Naive B cell (primary cell): ENCODE measurements at places on chromosomes 4 and X.

DNA sequence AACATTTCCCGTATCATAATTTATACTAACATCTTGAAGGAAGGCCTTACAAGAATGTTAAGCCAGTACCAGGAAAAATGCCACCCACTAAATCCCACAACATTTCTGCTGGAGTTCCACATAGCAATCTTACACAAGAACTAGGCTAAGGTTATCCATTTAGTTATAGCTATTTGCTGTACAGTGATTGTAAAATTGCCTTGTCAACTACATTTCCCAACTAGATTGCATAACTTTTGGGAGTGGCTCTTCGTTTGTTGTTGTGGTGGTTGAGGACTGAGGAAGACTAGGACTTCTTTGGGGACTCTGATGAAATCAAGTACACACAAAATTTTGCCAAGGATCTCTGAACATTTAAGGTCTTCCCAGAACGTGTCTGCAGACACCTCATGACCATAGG, 8.0 kb downstream of the IBSP start:
- no peak for DNase-seq

- DNase-seq, result no peak
These were observed 129.8 kb downstream of the TBC1D19 start for GRCh38 chr4:26713563-26714151.

DNA sequence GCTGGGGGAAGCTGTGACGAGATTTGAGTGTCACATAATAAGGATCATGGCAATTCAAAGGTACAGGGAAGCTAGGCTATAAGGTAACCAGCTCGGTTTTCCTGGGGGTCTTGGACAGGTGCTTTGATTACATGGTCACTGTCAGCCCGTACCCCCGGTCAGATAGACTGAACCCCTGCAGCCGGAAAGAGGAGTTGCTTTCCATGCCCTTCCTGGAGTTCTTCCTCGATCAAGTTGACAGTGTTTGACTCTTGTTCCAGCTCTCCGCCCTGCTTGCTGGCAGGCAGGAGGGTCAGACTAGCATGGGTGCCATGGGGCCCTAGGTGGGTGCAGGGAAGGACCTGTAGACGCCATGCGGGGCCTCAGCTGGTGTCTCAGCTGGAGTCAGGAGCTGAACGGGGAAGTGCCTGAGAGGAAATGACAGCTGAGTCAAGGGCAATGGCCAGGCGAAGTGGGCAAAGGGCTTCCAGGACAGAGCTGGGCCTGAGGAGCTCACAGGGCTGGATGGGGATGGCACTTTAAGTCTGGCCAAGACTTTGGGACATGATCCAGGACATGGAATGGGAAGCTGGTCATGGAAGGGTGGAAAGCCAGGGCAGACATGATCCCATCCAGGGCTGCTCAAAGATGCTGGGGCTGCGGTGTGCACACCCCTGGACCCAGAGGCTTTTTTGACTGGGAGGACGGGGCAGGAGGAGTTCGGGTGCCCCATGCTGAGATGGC, 1.6 kb downstream of the TMEM187 start:
- DNase-seq, result no peak

DNA sequence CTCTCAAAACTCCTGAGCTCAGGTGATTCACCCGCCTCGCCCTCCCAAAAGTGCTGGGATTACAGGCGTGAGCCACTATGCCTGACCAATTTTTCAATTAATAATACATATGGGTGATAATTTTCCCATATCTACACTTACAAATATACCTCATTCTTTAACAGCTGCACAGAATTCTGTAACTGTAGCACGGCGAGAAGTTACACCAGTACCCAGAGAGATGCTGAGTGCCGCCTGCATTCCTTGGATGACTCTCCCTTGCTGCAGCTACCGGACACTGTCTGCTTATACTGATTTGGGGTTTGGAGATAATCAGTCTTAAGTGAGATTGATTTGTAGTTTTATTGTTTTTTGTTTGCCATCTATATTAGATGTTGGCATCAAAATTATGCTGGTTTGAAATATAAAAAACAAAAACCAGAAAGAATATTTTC, 5.8 kb downstream of the TIFA start:
- no peak for DNase-seq

- DNase-seq, result no peak
These were observed 202.5 kb upstream of the MAB21L2 start for GRCh38 chr4:150379454-150379853.

- no peak for DNase-seq
These were observed 591.4 kb upstream of the PCDH10 start for GRCh38 chr4:132557660-132558059.

DNA sequence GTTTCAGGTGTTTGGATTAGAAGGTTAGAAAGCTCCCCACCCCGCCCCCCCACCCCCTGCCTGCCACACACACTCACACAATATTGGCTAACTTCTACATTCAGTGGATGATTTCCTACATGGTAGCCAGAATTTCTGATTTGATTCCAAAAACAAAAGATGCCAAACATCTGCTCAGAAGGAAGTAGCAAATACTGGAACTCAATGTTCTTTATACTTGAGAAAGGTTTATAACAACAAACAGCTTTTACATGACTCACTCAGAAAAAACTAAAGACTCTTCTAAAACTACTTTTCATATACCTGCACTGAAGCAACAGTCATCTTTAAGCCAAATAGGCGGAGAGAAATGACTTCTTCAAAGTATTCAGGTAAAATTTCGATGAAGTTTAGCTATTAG, 750.5 kb upstream of the POU3F4 start:
- DNase-seq, result no peak

GRCh38 chrX:119729408-119730201, 28.8 kb upstream of the SOWAHD start:
- DNase-seq, result peak; percentile 60

- DNase-seq, result no peak
These were observed 10.9 kb upstream of the CLTRN start for GRCh38 chrX:15675490-15675921.

DNA sequence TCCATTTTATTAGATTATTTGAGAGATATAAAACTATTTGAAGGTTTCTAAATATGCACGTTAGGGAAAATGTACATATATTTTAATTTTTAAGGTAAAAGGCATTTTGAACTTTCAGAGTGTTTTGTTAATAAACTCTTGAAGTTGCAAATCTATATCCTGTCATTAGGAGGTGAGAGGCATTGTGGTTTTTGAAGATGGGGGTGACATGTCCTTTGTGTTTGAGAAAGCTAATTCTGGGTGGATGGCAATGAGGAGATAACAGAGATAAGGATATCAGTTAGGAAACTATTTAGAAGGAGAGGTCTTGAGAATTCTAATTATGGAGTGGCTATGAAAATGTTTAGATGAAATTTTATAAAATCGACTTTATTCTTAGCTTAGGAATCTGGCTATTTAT, 6.1 kb downstream of the STIM2 start:
- DNase-seq, result no peak

- DNase-seq, result no peak
These were observed 66.7 kb downstream of the STAG2 start for GRCh38 chrX:124028182-124028581.

- DNase-seq, result no peak
These were observed 88.2 kb downstream of the TASL start for GRCh38 chrX:30489323-30489722.

DNA sequence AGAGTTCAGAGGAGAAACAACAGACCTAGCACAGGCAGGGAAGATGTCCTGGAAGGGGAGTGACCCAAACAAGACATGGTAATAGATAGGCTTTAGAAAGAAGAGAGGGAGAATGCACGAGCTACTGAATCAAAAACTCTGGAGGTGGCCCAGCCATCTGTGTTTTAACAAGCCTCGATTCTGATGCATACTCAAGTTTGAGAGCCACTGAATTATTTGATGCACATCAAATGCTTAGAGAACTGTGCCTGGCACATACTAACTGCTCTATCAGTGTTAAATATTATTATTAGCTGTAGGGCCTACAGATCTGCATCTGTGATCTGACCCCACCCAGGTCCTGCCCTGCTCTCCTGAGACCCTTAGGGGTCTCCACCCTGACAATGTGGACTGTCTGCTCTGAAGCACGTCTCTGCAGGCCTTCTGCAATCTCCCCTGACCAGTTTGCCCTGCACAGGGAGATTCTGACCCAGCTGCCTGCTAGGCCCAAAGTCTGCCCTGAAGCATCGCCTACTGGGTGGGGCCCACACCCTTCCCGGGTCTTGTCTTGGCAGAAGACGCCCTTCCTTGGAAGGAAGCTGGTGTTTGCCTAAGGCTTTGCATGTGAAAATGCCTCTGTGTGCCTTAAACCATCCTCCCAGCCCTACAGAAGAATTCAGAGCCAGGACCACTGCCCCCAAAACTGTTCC, 201.5 kb upstream of the KLF3 start:
- no peak for DNase-seq

GRCh38 chr4:148057516-148057915, 325.6 kb downstream of the ARHGAP10 start:
- peak; percentile 33 for DNase-seq

DNA sequence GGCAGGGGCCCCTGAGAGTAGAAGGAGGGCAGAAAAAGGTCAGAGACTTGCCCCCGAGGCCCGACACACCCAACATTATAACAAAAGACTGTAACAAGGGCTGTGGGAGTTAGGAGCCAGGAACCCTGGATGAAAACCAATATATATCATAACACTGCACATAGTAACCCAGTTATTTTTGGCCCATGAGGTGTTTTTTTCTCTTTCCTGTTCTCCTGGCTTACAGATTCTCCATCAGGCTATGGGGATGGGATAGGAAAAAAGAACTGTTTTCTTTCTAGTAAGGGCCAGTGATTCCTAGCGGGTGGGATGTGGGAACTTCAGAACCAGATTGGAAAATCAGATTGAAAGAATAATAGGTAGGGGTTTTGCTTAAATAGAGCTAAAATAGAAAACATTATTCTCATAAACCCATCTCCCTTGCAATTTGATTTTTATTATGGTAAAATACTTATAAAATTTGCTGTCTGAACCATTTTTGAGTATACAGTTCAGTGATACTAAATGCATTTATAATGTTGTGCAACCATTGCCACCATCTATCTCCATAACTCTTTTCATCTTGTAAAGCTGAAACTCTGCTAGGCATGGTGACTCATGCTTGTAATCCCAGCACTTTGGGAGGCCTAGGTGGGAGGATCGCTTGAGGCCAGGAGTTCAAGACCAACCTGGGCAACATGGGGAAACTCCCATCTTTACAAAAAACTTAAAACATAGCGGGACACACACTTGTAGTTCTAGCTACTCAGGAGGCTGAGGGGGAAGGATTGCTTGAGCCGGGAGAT, 33.5 kb downstream of the SNX25 start:
- no peak for DNase-seq

DNA sequence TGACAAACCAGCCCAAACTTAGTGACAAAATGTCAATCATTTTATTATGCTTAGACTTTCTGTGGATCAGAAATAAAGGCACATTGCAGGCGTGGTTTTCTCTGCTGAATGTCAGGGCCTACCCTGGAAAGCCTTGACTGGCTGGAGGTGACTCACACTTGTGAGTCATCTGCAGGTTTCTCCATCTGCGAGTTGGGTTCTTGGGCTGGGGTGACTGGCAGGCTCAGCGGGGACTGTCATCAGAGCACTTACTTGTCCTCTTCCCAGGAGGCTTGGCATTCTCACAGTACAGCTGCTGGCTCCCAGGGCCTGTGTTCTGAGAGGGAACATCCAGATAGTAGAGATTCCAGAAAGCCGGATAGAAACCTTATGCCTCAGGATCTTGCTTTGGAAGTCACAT, 153.8 kb upstream of the AGA start:
- DNase-seq, result no peak

DNA sequence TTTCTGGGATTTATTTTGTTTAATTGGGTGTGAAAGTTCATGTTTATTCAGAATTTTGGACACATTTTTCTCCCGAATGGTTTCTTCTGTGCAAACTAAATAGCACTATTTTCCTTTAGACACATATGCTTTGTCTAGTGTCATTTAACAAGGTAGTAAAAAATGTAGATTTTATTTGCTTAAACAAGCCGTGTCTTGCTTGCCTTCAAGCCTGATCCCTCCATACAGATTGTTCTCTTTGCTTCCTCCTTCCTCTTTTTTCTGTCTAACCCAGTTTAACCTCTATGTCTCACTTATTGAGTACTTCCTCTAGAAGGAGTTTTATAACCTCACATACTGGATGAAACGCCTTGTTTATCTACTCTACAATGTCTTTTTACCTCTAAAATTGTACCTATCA, 211.8 kb downstream of the NPFFR2 start:
- DNase-seq, result no peak

- peak; percentile 57 for DNase-seq
These were observed 2.5 kb downstream of the COQ2 start for GRCh38 chr4:83282049-83282535.

- no peak for DNase-seq
These were observed 53.5 kb downstream of the PAGE2 start for GRCh38 chrX:55142206-55142918.

DNA sequence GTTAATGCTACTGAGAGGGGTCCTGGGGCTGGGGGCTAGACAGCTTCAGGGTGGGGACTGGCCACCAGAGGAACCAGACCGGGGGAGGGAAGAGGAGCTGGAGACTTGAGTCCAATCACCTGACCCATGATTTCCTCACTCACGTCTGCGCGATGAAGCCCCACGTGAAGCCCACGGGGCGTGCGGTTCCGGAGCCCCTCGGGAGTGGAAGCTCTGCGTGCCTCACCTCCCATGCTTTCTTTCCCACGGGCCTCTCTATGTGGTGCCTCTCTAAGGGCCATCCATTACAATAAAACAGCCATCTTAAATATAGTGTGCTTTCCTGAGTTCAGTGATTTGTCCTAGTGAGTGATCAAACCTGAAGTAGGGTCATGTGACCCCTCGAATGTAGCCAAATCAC, 119.9 kb downstream of the ENPP6 start:
- no peak for DNase-seq

DNA sequence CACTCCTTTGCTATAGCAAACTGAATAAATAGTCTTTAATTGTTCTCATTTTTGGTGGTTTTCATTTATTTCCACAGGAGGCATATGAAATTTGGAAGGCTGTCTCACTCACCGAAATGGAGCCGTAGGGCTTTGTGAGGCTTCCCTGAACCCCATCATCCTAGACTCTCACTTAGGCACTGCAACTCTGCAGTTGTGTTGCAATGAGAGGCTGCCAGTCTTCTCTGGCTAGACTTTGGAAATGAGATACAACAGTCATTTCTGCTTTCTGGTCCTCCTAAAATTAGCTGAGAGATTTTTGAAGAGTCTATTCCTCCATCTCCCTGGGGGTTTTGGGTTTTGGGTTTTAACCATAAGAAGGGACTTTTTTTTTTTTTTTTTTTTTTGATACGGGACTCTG, 146.5 kb downstream of the SH3BGRL start:
- no peak for DNase-seq

GRCh38 chr4:127304356-127304755, 328.4 kb upstream of the INTU start:
- no peak for DNase-seq
